Activated naive CD4-positive, alpha-beta T cell treated with Interleukin-2 at 50 U/mL for 16 hours (primary cell): ENCODE measurements at places on chromosomes 1 and 21.

DNA sequence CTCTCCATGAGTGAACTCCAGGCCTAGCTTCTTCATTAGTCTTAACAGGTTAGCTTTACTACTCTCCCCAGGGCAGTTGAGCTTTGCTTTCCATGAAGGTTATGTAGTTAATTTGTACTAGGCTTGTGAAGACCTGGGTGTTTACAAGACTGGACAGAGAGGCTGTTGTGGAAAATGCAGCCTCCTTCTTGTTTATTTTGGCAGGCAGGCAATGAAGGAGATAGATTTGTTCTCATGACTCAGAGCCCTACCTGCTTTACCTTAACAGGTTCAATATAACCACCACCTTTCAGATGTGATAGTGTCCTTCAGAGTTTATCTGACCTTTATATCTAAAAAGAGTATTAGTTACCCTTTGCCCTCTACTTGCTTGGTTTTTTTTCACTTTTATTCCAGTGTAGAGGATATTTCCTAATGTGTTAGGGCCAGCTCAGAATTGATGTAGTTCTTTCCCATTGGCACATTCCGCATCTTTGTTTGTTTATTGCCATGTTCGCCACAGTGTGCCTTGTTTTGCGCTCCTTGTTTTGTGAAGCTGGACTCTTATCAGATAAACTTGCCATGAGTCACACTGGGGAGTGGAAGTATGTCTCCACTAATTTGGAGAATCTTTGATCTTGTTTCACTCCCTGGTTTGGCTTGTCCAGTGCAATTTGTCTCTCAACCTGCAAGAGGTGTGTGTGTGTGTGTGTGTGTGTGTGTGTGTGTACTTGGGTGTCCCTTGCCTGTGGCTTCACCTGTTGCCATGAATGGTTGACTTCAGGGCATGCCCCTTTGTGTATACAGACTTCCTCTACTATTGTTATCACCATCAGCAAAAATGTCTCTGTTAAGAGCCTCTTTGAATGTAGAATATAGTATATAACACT is 87.4 kb upstream of the MACF1 start:
- no peak for DNase-seq

- DNase-seq = no peak
Measured at GRCh38 chr1:29496701-29497100, 260.4 kb downstream of the PTPRU start.

- no peak for DNase-seq
Measured at GRCh38 chr1:93905051-93905450, 4.2 kb downstream of the GCLM start.

DNA sequence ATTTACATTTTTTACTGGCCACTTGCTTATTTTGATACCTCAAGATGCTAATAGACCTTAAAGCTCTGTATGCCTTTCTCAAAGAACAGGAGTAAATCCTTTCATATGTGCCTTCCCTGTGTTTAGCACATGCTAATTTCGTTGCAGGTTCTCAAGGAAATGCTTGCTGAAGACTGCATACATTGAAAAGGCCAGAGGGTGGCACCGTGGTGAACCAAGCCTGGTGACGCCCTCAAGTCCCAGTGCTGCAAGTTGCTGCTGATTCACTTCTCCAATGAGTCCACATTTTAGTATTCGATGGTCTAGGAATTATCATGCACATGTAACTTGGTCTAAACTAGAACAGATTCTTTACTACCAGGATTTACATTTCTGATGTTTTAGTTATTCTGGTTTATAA is 94.1 kb downstream of the CLDN17 start:
- DNase-seq = no peak

DNA sequence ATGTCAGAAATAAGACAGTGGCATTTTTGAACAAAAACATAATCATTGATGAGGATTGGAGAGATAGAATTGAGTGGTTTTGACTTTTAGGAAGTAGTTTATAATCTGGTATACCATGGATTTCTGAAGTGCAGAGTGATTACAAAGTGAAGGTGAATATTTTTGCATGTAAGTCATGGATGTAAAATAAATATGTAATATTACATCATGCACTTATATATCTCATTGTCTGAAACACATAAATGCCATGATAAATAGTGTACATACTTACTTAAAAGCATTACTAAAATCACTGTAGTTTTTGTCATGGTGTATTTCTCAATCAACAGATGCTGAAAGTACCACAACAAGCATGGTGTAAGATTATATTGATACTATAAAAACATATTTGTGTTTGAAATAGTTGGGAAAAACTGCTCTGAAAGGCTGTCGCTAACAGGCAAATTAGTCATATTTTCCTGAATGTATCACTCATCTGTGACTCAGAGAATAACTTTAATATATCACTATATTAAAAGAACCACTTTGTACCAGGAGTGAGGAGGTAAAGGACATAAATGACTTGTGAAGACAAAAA is 24.8 kb upstream of the RGS18 start:
- DNase-seq = no peak

GRCh38 chr1:98035602-98036002 is 114.8 kb upstream of the DPYD start:
- no peak for DNase-seq

- DNase-seq = no peak
Measured at GRCh38 chr1:159968901-159969300, 14.9 kb upstream of the SLAMF9 start.

GRCh38 chr1:109759513-109760334 is 4.0 kb downstream of the EPS8L3 start:
- no peak for DNase-seq

DNA sequence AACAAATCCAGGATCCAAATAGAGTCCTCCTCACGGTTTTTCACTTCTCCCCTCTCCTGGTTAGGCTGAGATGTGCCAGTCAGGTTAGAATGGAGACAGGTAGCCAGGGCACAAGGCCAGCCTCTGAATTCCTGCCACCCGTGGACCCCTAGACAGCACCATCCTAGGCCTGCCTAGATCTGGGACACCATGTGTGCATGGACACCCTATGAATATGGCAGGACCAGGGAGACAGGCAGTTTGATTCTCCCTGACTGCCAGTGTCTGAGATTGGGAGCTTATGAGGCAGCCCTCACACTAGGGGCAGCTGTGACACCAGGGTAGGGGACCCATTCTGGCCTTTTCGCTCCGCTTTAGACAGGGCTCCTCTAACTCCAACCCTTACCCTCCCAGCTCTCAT is 7.5 kb downstream of the AVPR1B start:
- DNase-seq = no peak

GRCh38 chr1:183804387-183804786 is 533 bp upstream of the RGL1 start:
- DNase-seq = no peak

- no peak for DNase-seq
Measured at GRCh38 chr1:118257946-118258345, 72.9 kb upstream of the SPAG17 start.

- DNase-seq = no peak
Measured at GRCh38 chr1:117650840-117651568, 45.2 kb downstream of the TENT5C start.

- no peak for DNase-seq
Measured at GRCh38 chr1:114152508-114153260, 985 bp downstream of the SYT6 start.

DNA sequence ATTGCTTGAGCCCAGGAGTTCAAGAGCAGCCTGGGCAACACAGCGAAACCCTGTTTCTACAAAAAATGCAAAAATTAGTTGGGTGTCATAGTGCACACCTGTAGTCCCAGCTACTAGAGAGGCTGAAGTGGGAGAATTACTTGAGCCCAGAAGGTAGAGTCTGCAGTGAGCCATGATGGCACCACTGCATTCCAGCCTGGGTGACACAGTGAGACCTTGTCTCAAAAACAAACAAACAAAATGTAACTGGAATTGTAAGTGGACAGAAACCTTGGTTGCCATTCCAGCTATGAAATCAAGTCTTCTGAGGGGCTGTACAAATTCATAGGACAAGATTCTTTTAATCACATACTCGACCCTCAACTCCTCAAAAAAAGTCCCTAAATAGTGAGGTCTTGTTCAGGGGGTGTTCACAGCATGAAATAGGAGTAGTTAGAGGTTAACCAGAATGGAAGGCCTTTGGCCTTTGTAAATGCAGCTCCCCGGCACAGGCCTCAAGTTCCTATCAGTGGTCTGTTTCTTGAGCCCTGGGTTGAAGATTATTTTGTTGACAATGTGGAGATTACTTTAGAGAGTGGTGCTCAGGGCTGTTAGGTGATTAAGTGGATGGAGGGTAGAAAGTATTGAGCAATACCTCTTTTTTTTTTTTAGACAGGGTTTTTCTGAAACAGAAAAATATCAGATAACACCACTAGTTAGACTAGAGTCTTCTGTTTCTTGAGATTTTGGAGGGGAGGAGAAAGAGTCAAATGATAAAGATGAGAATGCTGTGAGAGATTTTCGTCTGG is 138.7 kb upstream of the ZNF648 start:
- no peak for DNase-seq

- DNase-seq = no peak
Measured at GRCh38 chr1:175906370-175906769, 163.0 kb upstream of the TNR start.

GRCh38 chr1:6168947-6169586 is 11.1 kb downstream of the CHD5 start:
- DNase-seq = no peak

- DNase-seq = no peak
Measured at GRCh38 chr1:167456524-167456923, 61.8 kb downstream of the CD247 start.

DNA sequence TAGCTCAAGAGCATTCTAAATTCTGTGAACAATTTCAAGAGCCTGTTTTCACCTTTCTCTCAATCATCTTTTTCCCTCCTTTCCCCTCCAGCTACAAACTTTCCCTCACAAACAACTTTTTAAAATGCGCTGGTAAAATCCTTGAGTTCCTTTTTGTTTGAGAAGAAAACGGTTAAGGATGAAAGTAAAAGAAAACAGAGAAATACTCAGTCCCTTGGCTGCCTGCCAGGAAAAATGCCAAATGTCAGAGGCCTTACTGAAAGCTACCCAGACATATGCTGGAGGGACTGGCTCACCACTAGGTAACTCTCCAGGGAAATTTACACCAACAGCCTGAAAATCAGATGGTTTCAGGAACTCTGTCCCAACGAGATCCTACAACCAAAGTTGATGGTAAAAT is 11.0 kb upstream of the SERBP1 start:
- DNase-seq = peak; percentile 56

- DNase-seq = peak; percentile 20
Measured at GRCh38 chr1:34928699-34929496, 552 bp downstream of the DLGAP3 start.

GRCh38 chr1:36842448-36842847 is 191.9 kb downstream of the GRIK3 start:
- DNase-seq = no peak

GRCh38 chr1:225735252-225736149 is 42.1 kb upstream of the SRP9 start:
- no peak for DNase-seq

GRCh38 chr1:231192620-231193163 is 30.8 kb downstream of the TRIM67 start:
- DNase-seq = no peak

- peak; percentile 50 for DNase-seq
Measured at GRCh38 chr1:26959722-26960624, at the start of gene KDF1. Gene KDF1 (minus strand): TSS chr1:26960468. CDS start chr1:26952380, 8,088 bp downstream.

GRCh38 chr21:36466061-36466511 is 13.8 kb downstream of the CLDN14 start:
- DNase-seq = no peak

DNA sequence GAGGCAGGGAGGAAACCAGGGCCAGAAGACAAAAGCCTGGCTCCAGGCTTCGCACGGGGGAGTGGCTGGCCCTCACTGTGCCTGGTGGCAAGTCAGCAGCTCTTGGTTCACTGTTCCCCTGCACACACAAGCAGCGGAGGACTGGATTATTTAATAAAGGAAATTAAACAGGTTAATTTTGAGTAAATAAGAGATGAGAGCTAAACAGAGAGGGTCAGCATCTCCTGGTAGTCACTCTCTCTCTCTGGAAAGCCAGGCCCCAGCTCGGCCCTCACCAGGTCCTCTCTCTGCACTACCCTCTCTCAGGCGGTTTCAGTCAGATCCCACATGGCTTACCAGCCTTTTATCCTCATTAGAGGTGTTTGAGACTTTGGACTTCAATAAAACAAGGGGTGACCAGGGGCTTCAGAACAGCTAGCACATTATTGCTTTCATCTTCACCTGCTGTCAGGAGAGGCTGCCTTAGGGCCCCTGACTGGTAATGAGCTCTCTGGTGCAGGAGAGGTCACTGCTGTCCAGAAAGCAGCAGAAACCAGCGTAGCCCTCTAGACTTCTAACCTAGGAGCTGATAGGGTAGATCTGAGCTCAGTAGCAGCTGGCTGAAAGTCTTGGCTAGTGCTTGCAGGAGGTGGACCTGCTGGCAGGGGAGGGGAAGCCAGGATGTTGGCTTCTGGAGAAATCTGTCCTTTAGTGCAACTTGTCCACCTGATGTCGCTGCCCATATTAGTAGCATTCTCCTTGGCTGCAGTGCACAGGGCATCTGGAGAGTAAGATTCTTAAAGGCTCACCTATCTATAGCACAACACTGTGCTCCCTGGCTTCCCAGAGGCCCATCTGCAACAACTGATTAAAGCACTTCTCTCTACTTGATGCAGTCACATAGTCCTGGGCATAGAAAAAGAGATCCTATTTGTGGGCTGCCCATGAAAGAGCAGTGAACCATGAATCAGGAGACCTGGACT is 45.9 kb downstream of the SYT6 start:
- DNase-seq = no peak

- no peak for DNase-seq
Measured at GRCh38 chr1:195941314-195941713, 666.9 kb downstream of the KCNT2 start.

GRCh38 chr1:177645491-177646190 is 324.2 kb downstream of the SEC16B start:
- DNase-seq = no peak

- no peak for DNase-seq
Measured at GRCh38 chr1:67522001-67522441, 91.8 kb upstream of the SERBP1 start.

DNA sequence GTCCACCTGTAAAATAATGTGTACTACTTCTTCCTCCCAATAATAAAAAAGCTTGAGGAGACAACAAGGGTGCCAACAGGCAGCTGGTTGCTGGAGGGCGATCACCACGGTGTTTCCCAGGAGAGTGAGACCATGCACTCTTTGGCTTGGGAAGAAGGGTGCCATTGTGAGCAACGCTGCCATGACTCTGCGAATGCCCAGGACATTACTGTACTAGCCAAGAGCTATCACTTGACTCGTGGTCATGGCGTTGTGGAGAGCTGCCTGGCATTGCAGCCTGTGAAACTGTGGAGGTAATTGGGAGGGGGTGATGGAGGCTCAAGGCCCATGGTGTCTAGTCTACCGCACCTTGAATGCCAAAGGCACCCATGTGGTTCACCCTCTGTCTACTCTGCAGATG is 14.6 kb upstream of the PRMT2 start:
- no peak for DNase-seq

- no peak for DNase-seq
Measured at GRCh38 chr1:89274411-89274857, 1.8 kb upstream of the GBP5 start.
